ENCODE measurements at places on chromosomes 7 and 10.

DNA sequence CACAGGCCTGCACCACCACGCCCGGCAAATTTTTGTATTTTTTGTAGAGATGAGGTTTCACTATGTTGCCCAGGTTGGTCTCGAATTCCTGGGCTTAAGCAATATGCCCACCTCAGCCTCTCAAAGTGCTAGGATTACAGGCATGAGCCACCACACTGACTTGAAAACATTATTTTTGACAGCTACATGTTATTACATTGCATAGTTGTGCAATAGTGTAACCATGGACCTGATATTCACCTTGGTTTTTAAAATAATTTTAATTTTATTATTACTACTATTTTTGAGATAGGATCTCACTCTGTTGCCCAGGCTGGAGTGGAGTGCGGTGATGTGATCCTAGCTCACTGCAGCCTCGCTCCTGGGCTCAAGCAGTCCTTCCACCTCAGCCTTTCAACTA is 18.4 kb downstream of the AKAP9 start:
- DNase-seq = no peak

- no peak for DNase-seq
Observed at GRCh38 chr10:22742678-22743077, 28.3 kb upstream of the PIP4K2A start.

DNA sequence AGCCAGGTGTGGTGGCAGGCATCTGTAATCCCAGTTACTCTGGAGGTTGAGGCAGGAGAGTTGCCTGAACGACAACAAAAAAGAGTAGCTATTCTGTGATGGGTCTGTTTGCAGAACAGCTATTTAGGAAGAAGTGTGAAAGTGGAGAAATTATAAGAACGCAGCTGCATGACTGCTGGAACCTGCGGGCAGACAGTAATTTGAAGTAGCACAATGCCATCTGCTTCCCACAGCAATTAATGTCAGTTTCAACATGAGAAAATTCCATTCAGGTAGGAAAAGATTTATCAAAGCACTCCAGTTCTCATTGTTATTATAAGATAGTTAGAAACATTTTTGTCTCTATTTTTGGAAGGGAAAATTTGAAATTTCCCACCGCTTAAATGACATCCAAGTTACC is 21.5 kb downstream of the LAMB1 start:
- DNase-seq = no peak

DNA sequence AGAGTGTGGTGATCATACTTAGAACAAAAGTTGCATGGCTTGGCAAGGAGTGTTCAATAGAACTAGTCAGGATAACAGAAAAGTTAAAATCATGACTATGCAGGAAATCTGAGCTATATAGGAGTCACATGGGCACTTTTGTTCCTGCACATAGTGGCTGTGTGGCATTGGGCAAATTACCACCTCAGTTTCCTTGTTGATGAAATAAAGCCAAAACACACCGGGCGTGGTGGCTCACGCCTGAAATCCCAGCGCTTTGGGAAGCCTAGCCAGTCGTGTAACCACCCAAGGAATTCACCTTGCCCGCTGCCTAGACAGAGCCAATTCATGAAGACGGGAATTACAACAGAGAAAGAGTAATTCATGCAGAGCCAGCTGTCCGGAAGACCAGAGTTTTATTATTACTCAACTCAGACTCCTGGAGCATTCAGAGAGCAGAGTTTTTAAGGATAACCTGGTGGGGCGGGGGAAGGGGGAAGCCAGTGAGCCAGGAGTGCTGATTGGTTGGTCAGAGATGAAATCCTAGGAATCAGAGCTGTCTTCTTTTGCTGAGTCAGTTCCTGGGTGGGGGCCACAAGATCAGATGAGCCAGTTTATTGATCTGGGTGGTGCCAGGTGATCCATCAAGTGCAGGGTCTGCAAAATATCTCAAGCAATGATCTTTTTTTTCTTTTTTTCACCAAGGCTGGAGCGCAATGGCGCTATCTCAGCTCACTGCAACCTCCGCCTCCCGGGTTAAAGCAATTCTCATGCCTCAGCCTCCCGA is 6.4 kb upstream of the MKRN1 start:
- no peak for DNase-seq

GRCh38 chr7:19984231-19984632 is 210.8 kb upstream of the TMEM196 start:
- DNase-seq = no peak

- no peak for DNase-seq
Observed at GRCh38 chr10:97733256-97733655, 3.7 kb upstream of the ZFYVE27 start.

- DNase-seq = peak; percentile 31
Observed at GRCh38 chr10:15167411-15168290, 842 bp downstream of the NMT2 start.

DNA sequence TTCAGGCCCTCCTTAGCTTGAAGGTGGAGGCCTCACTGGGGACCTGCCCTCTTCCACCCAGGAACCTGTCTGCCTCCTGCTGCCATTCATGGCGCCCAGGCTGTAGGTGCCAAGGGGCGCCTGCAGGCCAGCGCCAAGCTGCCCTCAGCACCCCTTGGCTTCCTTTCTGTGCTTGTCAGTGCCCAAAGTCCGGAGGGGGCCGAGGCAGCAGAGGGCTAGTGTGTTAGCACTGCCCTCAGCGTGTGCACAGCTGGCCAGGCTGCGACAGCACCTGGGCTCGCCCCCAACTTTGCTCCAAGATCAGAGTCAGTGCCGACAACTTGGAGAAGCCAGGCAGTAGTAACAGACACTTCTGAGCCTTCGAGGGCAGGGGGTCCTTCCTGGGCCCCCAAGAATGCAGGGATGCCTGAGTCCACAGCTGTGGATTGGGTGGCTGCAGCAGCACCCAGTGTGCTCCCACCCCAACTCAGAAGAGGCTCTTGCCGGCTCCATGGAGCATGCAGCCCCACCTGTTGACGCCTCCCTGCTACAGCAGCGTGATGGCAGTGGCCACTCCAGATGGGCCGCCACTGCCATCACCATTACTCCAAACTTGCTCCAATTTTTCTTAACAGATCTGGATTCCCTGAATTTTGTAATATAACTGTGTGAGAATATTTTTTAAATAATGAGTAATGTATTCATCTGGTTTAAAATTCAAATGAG is 41.7 kb downstream of the CACUL1 start:
- DNase-seq = no peak

DNA sequence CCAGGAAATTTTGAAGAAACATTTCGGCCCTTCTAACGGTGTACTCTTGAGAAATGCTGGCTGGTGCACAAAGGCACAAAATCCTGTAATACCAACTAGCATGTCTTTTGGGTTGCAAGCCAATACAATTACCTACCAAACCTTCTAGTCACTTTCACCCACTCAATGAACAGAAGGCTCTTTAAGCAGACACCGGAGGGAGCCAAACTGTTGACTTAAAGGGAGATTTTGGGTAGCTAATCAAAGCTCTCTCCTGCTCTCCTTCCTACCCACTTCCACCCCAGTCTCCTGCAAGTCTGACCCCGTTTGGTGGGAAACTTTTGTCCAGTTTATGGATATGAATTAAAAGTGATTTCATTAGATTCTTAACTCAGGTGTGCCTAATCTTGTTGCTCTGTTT is 24.0 kb downstream of the GRM3 start:
- DNase-seq = no peak

- DNase-seq = no peak
Observed at GRCh38 chr7:143495851-143496250, 18.2 kb downstream of the TAS2R41 start.

DNA sequence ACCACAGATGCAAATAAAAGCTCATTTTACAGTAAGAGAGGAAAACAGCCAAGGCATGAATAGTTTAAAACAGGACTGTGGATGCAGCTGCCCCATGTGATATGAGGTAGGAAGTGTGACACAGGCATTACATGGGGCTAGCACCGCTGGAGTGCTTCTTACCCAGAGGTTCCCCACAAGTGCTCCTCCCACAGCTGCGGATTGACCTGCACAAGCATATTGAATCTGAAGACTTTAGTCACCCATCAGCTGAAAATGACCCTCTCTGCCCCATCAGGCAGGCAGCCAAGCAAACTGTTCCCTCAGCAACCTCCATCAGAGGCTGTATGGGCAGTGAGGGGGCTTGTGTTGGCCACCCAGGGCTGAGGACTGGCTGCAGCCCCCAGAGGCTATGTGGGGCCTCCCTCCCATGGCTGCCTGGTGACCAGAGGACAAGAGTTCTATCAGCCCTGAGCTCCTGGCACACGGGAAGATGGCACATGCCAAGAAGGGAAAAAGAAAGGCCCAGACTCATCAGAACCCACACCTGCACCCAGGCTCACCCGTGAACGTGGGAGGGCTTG is 98.7 kb downstream of the TCERG1L start:
- no peak for DNase-seq

DNA sequence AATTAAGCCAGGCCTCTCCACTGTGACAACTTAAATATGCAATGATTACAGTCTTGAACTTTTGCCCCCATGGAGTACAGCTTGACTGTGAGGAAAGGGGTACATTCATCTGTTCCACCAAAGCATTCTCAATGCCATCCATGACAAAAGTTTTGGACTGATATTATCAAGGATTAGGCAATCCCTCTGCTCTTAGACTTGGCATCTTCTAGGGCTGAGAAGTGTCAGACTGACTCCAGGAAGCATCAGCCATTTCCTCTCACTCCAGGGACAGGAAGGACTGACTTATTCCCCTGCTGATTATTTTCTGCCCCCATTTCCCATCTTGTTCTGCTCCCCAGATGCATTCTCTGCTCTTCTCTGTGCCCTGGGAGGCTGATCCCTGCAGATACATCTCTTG is 69.7 kb downstream of the ZNF365 start:
- no peak for DNase-seq

- DNase-seq = no peak
Observed at GRCh38 chr7:152756116-152756515, 3.4 kb upstream of the ACTR3B start.

GRCh38 chr7:107594961-107595737 is 15.1 kb downstream of the BCAP29 start:
- no peak for DNase-seq

DNA sequence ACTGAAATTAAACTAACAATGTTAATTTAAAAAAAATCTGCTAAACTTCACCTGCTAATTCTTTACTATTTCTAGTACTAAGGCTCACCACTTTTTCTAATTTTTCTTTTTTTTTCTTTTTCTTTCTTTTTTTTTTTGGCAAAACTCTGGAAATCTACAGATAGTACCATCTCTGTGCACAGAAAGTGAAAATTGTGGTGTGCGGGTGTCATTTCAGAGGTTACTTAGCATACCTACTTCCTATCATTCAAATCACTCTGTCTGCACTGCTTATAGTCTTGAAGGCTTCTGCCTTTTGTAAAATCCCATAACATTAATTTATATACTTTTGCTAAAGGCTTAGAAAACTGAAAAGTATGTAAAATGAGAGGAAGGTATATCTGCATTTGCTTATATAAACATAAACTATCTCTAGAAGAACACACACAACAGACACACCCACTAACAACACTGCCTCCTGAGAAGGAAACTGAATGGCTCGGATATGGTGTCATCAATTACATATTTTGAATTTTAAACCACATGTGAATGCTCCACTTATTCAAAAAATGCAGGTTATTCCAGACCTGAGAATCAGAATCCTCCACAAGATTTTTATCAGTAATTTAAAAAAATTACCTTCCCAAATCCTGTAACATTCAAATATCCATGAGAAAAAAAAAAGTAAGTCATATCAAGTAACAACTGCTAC is 229.5 kb downstream of the PARD3 start:
- DNase-seq = no peak

DNA sequence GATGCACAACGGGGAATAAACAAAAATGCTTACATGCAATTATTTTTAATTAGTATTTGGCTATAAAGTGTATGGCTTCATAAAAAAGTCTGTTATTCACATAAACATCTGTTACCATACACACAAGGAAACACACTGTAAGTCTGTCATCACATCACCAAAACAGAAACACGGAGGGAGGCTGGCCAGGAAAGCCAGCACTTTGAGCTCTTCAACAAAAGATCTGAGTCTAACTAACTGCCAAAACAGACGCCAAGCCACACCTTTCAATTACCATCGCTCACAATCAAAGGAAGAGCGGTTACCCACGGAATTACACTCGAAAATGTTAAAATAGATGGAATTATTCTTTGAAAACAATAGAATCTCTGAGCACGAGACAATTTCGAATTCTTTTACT is 49.2 kb upstream of the MGMT start:
- DNase-seq = no peak

GRCh38 chr7:135380351-135380750 is 129.6 kb downstream of the CNOT4 start:
- no peak for DNase-seq

- DNase-seq = no peak
Observed at GRCh38 chr7:156167417-156167807, 355.1 kb upstream of the SHH start.

DNA sequence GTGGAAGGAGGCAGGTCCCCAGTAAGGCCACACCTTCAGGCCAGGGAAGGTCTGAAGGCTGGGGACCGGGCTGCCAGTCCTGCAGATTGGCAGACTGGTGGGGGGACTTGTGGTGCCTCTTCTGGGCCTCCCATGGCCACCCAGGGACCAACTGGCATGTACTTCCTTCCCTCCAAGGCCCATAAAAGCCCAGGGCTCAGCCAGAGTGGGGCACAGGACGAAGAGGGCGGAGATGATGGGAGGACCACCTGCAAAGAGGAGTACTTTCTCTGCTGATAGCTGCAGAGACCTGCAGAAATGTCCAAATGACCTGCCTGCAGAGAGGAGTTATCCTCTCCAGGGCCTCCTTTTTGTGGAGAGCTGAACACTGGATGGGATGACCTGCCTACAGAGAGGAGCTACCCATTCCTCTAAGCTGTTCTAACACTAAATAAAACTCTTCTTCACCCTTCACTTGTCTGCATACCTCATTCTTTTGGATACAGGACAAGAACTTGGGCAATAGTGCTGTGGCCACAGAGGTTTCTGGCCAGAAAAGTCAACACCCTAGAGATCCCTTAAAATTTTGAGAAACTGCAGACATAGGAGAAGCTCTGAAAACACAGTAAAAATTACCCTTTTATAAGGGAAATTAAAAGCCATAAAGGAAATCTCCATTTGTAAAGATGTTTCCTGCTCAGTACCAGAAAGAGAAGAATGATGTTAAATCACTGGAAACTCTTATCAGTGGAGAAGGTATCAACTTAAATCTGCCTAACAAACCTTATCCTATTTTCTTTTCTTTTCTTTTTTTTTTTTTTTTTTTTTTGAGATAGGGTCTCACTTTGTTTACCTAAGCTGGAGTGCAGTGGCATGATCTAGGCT is 20.7 kb upstream of the PRF1 start:
- no peak for DNase-seq

GRCh38 chr7:122752583-122752982 is 49.9 kb upstream of the RNF148 start:
- DNase-seq = no peak

Measured in activated effector memory CD4-positive, alpha-beta T cell treated with Interleukin-2 at 50 U/mL for 16 hours (primary cell).